HuH-7.5 (cell line): ENCODE measurements at places on chromosomes 4 and X.

GRCh38 chrX:47164420-47164819 lies 19.4 kb downstream of the RBM10 start:
- no peak for DNase-seq

DNA sequence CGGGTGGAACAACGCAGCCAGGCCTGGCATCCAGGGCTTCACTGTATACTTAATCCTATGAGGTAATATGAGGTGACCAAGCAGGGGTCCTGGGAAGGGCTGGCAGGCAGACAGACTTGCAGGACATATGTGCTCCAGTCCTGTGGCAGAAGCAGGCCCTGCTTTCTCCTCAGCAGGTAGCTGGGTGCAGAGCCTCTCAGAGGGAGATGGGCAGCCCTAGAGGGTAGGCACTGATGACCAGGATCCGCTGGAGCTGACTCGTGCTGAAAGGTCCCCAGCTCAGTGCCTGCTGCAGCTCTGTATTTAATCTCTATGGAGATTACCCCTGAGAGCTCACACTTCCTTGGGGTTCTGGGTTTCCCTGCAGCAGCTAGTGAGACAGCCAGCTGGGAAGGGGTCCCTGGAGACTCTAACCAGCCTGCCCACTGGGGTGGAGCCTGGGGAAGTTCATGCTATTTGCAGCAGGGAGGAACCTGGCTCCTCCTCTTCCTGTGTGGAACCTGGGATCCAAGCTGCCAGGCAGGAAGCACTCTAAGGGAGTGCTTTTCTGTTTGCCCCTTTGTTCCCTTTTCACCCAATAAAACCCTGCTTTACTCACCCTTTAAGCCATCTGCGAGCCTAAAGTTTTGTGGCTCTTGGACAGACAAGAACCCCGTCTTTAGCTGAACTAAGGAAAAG lies 339.2 kb downstream of the DCAF12L2 start:
- DNase-seq, result no peak

DNA sequence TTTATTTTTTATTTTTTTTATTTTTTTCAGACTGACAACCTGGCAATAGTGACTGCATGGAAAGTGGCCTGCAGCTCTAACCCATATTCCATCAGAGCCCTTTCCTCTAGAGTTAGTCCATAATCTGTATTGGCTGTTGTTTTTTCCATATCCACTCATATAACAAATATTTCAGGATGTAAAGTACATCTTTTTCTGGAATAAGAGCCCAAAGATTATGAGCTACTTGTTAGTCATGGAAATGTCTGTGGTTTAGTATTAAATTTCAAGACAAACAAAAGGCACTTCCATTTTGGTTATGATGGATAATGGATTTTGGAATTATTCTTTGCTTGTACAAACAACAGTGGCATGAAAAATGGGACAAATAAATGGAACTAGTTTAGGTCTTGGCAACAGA lies 296.0 kb upstream of the HS3ST1 start:
- no peak for DNase-seq

- DNase-seq, result no peak
Observed at GRCh38 chrX:7083468-7084396, 63.8 kb upstream of the STS start.

DNA sequence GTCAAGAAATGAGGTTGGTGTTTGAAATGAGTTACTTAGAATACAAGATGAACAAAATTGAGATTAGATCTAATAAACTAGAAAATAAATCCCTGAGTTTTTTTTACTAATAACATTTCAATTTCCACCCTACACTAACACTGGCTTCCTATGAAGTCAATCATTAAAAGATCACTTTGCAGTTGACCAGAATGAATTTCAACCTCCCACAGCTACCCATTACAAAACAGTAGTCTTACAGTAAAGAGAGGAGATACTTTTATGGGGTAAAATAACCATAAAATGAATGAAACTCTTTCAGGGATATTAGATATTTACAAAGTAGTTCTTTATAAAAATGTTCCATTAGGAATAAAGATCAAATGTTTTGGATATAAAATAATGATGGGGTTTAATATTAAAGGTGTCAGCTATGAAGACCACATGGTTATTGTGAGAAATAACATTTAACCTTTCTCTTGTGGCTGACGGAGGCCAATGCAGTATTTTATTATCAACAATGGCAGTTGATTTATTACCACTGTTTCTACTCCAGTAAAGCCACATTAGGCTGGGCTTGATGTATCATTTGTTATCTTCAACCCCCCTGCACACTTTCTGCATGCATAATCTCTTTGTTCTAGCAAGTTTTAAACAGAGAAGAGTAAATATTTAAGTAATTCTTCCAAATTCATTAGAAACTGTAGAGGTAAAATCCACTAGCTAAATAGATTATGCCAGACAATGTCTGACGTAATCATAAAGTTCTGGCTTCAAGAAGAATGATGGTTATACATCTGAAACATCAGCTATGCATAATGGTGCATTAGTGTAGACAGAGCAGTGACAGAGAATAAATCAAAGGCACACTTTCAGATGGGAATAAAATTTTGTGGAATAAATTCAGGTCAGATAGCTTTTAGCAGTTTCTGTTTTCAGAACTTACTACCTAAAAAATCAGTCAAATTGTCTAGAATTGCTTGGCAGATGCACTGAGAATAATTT lies 516.6 kb downstream of the PCDH18 start:
- no peak for DNase-seq

GRCh38 chr4:129254526-129254925 lies 158.6 kb downstream of the C4orf33 start:
- DNase-seq, result no peak

DNA sequence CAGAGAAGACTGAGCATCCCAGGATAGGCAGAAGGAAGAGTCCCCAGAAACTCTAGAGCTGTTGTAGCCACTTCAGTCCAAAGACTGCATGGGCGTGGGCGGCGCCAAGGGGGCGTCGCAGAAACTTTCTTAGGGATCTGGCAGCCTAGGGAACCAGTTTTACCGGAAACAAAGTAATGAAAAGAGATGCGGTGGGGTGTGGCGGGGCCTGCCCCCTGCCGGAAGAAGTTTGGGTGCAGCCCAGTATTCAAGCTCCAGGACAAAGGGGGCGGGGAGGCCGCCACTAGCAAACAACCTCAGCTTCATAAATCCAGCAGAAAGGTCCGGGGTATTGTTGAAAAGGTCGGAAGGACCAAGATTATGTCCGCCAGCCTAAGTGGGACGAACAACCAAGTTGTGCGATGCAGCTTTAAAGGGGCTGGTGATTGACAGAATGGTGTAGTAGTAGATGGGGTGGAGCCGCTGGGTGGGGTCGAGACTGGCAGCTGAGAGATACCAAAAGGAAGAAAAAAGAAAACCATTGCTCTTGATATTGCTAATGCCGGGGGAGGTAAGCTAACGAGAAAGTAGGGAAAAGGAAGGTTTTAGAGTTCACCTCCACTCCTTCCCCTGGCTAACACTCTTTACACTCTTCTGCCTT lies 190.5 kb downstream of the RRAGB start:
- no peak for DNase-seq

DNA sequence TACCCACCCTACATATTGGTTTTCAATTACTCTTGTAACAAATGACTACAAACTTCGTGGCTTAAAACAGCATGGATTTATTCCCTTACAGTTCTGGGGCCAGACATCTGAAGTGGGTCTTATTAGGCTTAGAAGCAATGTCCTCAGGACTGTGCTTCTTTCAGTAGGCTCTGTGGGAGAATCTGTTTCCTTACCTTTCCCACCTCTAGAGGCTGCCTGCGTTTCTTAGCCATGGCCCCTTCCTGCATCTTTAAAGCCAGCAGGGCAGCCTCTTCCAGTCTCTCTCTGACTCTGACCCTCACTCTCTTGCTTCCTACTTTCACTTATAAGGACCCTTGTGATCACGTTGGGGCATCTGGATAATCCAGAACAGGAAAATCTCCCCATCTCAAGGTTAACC lies 252.5 kb upstream of the PGRMC2 start:
- DNase-seq, result no peak

DNA sequence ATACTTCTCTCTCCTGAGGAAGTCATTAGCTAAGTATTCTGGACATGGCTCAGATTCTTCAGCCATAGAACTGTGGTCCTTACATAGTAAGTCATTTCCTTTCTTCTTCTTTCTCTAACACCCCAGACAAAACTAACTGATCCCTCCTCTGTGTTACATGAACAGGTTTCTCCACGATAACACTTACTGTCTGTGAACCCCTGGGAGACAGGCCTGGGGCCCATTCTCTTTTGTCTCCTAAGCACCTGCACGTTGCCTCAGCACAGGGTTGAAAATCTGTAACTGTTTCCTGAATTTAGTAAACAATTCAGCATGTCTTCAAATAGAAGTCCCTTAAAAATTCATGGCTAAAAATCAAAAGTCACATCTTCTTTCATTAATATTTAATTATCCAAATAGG lies 24.7 kb downstream of the APBB2 start:
- DNase-seq, result no peak

GRCh38 chr4:128322986-128323385 lies 35.4 kb upstream of the PGRMC2 start:
- no peak for DNase-seq

DNA sequence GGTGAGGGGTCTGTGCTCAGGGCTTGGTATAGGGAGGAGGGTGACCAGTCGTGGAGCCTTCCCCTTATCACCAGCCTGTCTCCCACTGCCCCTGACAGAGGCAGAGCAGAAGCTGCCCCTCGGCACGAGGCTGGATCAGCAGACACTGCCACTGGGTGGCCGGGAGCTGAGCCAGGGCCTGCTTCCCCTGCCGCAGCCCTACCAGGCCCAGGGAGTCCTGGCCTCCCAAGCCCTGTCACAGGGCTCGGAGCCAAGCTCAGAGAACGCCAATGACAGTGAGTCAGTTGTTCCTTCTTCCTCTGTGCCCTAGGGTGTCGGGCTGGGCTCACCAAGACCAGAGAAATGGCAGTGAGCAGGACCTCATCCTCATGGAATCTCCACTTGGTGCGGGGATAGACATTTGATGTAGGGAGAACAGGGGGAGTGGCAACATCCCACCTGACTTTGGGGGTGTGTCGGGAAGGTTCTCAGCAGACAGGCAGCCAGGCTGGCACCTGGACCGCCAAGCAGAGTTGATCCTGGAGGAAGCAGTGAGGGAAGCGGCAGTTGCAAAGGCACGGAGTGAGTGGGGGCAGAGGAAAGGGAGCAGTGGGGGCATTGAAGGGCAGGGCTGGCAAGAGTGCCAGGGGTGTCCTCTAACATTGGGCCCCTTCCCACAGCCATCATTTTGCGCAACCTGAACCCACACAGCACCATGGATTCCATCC lies 14.3 kb upstream of the UBA1 start:
- no peak for DNase-seq

GRCh38 chr4:183758061-183758757 lies 99.1 kb downstream of the TRAPPC11 start:
- DNase-seq, result no peak

DNA sequence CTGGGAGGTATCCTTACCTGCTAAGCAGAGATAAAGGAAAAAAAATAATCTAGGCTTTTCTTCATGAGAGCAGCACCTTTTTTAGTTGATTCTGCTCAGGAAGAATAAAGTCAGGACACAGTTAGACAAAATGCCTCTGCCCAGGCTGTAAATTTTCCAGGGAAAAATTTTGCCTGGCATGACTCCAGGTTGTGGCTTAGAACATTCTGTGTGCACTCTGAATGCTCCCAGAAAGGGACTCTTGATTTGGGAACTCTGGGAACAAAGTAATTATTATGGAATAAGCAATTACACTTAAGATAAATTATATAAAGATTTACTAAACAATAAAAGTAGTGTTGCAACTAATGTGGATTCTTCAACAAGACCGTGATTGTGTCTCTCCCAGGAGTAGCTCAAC lies 826.2 kb upstream of the TENM3 start:
- no peak for DNase-seq

GRCh38 chr4:107757283-107757682 lies 37.2 kb upstream of the PAPSS1 start:
- DNase-seq, result no peak

GRCh38 chrX:30573125-30573524 lies 4.4 kb downstream of the TASL start:
- DNase-seq, result no peak

DNA sequence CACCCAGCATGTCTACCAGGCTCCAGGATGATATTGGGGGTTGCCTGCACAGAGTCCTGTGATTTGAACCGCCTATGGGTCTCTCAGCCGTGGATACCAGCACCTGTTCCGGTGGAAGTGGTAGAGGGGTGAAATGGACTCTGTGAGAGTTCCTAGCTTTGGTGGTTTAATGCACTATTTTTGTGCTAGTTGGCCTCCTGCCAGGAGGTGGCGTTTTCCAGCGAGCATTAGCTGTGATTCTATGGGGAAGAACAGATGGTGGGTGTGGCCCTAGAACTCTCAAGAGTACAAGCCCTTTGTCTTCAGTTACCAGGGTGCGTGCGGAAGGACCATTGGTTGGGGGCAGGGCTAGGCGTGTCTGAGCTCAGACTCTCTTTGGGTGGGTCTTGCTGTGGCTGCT lies 316.9 kb upstream of the AMOT start:
- no peak for DNase-seq

DNA sequence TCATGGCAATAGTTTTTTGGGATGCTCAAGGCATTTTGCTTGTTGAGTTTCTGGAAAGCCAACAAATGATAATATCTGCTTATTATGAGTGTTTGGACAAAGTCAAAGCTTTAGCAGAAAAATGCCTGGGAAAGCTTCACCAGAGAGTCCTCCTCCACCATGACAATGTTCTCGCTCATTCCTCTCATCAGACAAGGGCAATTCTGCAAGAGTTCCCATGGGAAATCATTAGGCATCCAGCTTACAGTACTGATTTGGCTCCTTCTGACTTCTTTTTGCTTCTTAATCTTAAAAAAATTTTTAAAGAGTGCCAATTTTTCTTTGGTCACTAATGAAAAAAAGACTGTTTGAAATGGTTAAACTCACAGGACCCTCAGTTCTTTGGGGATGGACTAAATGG lies 136.3 kb downstream of the UBE2K start:
- no peak for DNase-seq

GRCh38 chr4:5895287-5895686 lies 2.4 kb upstream of the CRMP1 start:
- no peak for DNase-seq

GRCh38 chr4:155690044-155690837 lies 23.6 kb downstream of the GUCY1A1 start:
- DNase-seq, result no peak

DNA sequence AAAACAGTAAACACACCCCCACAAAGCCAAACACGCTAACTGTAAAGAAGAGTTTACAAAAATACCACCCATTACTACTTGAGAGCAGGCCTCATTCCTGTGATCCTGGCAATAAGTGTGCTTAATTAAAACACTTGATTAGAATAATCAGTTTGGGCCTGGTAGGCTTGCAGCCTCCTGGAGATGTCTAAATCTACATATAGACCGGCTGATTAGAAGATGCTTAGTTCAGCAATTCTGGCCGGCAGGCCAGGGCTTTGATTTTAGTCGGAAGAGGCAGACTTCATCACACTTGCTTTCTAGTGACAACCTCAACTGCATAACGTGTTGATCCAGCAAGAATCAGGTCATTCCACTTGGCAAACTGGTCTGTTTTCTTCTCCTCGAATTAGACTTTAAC lies 114.0 kb downstream of the DCTD start:
- no peak for DNase-seq

- no peak for DNase-seq
Observed at GRCh38 chr4:48331577-48332330, 9.6 kb upstream of the SLAIN2 start.

DNA sequence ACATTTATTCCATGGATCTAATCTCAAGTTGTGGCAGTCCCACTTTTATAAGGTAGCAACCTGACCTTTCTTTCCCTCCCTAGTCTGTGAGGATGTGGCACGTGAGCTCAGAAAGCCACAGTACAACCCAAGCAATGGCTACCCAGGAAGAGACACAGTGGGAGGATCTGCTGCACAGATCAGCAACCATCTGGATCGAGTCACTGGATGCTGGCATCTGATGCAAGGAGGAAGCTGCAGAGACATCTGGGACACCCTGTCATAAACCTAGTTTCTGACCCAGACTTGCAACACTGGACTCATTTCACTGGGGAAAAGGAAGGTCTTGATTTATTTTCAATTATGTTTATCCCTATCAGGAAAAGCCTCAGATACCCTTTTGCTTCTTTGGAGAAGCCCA lies 327.1 kb downstream of the PAPSS1 start:
- no peak for DNase-seq
